RPMI7951 (cell line): ENCODE measurements at places on chromosomes 2 and 18. TPM values are rescaled to one million over a fixed set of nuclear protein-coding genes. Genes with fewer than 3 reads are reported as not detected.

TEKT4 gene
- total RNA-seq, result not detected in 2 replicates

MEIS1 gene
- 5.2 and 6.2 TPM in 2 replicates for total RNA-seq

CROCC2 gene
- total RNA-seq, result 0.12 TPM in 1 of 2 replicates, not detected in the other

LHCGR gene
- not detected in 2 replicates for total RNA-seq

TCF23 gene
- total RNA-seq, result not detected in 2 replicates

CRIM1 gene
- 35.1 and 44.2 TPM in 2 replicates for total RNA-seq

CASP10 gene
- 7.4 and 8.5 TPM in 2 replicates for total RNA-seq

LYG2 gene
- total RNA-seq, result not detected in 2 replicates

DNA sequence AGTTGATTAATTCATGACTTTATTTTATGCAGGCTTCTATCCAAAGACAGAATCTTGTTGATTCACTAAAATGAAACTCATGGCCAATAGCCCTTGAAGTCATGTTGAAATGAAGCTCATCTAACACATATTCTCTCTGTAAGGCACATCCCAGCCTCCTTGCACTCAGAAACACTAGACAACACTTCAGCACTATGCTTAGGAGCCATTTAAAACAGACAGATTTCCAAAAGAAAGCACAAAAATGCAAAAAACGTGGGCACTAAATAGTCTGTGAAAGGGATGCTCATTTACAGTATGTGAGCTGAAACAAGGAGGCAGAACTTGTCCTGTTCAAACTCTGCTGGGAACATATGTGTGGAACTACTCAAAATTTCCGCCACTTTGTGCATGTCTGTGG is 124.4 kb downstream of the MYCN start:
- DNase-seq, result no peak

DNA sequence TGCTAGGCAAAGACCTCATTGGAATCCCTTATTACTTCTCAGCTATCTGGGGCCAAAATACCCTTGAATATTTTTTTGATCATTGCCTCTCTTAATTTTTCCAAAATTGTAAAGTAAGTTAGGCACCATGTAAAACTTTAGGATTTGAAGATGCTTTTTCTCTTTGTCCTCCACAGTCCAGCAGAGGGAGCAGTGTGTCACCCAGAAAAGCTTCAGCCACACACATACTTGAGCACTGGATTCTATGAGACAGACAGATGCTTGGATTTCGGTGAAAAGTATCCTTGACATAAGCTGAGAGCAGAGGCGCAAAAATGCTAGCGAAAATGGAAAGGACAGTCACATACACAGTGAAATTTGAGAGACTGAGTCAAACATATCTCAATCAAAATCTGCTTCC is 74.7 kb upstream of the KCNJ3 start:
- peak; percentile 6 for DNase-seq

GRCh38 chr2:8543060-8543382 is 138.8 kb upstream of the ID2 start:
- DNase-seq, result no peak

- peak; percentile 33 for DNase-seq
Measured at GRCh38 chr18:62165583-62165982, 21.3 kb downstream of the PIGN start.

- DNase-seq, result no peak
Measured at GRCh38 chr2:78251708-78252107, 729.5 kb upstream of the LRRTM4 start.

GRCh38 chr2:30987566-30987965 is 150.7 kb downstream of the GALNT14 start:
- no peak for DNase-seq

GRCh38 chr18:32439802-32440201 is 30.9 kb downstream of the GAREM1 start:
- DNase-seq, result no peak

GRCh38 chr2:218375212-218375611 is 6.9 kb upstream of the SLC11A1 start:
- DNase-seq, result no peak

DNA sequence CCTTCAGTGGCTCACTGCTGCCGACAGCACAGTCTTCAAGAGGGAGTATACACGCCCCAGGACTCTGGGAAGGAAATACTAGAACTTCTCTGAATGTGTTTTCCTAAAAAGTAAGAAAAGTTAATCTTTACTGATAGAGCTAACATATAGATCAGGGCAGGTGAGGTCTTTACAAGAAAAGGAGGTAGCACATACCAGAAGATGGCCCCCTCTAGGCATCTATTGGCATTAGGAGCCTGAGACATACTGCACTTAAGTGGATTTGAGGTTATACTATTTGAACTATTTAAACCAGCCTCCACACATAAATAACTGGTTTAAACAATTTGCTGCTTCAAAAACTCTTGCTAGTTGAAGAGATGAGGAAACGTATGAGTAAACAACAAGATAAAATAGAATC is 406.1 kb downstream of the SETBP1 start:
- DNase-seq, result no peak

DNA sequence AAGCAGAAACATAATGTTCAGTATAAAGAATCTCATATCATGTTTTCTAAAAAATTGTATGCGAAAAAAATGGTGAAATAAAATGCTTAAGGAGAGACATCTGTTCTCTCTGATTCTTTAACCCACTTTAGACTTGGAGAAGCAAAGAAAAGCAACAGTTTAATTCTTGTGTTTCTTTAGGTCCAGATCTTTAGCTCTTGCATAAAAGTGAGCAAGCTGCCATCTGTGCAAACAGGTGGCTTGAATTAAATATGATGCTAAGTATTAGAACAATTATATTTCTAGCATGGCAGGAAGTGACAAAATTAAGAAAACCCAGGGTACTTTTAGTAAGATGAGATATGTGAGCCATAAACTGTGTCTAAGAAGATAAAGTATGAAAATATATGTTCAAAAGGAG is 1038.3 kb downstream of the DPP10 start:
- DNase-seq, result no peak

DNA sequence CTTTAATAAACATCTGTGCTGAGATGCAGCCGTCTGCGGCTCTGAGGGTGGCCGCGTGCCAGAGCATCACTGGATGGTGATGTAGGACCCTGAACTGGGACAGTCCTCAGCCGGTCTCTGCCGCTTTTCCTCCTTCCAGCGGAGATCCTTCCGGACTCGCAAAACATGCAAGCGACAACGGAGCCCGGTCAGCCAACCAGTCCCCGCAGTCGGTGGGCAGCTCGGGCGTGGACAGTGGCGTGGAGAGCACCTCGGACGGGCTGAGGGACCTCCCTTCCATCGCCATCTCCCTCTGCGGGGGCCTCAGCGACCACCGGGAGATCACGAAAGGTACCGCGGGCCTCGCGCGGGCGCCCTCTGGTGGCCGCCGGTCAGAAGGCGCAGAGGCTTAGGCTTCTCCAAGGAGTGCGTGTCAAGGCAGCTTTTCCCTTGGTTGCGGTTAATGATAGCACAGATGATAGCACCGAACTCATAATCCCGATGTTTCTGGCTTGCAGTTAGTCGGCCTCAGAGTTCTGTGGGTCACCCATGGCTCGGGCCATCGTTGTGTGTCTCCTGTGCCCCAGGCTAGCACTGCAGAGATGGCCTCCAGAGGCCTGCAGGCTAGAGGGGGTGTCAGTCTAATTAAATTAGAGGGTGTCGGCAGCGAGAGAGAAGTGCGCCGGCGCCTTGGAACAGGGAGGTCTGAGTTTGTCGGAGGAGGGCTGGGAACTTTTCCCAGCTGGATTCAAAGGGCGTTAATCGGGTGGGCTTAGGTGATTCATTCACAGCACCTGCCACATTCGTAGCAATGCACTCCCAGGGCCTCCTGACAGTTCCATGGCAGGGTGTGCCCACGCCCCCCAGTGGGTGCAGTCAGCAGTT is 38.5 kb downstream of the LPIN1 start:
- DNase-seq, result peak; percentile 37

DNA sequence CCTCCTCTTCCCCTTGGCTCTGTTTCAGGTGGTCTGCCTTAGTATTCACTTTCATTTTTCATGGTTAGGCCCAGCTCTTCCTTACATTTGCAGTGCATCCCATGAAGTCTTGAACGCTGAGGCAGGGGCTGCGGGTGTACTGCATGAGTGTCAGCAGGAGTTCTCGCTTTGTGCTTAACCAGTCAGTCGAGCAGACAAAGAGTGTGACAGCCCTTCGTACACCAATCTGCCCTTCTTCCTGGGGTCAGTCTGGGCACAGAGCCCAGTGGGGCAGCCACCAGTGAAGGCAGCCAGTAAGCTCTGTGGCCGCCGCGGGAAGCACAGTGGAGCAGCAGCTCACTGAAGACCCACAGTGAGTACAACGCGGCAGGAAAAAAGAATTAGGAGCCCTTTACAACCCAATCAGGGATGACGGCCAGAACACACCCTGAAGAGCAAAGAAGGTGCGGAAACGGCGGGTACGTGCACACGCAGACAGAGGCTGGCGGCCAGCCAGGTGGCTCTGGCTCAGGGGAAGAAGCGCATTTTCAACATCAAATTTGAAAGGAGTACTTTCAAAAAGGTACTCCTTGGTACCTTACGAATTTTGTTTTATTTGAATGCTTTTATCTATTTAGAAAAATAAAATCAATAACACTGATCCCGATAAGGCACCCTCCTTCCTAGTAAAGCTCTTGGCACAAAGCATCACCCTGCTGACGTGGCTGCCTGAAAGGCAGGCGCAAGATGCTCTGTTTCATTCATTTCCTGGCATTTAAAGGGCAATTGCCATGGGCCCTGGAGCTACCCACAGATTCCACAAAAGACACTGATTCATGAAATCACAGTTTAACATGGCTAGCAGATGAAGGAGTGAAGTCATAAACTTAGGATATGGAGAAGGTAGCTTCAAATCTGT is 47.0 kb upstream of the SEMA4C start:
- peak; percentile 86 for DNase-seq

DNA sequence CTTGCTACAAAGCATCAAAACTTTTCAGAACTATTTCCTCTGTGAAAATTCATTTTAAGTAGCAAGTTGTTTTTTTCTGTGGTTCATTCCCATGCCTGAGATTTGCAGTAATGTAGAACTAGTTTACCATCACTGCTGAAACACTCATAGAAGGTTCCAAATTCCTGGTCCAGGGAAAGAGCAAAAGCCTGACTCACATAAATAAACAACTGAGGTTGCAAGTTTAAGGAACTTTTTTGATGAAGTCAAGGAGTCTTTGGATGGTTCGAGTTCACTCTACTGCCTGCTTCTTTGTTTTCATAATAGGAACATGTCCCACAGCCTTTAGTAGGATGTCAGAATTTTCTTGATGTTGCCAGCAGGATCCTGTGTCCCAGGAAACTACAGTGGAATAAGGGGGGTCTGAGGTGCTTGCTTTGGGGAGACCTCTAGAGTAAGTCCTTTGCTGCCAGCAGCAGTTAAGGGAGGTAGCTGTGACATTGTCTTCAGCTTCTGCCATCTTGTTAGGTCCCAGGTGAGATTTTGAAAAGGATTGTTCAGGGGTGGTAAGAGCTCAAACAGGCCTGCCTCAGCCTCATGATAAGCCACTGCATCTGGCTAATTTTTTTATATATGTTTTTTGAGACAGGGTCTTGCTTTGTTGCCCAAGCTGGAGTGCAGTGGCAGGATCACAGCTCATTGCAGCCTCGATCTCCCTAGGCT is 43.9 kb downstream of the ACSL3 start:
- DNase-seq, result peak; percentile 29

DNA sequence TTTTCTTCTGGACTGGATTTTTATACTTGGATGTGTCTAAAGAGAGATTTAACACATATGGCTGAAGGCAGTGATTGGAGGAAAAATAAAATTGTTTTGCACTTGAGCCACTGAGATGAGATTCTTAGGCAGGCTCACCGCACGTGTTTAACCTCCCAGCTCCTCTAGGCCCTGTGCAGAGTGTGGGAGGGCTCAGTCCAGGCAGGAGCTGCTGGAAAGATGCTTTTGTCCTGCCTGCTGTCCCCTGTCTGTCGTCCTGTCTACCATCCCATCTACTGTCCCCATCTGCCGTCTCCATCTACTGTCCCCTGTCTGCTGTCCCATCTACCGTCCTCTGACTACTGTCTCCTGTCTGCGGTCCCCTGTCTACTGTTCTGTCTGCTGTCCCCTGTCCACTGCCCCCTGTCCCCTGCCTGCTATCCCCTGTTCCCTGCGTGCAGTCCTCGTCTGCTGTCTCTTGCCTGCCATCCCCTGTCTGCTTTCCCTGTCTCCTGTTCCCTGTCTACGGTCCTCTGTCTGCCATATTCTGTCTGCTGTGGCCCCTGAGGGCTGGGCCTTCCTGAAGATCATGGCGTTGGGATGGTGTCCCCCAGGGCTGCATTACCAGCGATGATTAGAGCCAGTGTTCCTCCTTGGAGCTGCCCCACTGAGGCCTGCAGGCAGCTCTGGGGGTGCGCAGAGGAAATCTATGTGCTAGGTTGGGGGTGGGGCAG is 43.7 kb upstream of the HS6ST1 start:
- no peak for DNase-seq

- DNase-seq, result no peak
Measured at GRCh38 chr2:142144547-142144946, 13.7 kb upstream of the LRP1B start.

DNA sequence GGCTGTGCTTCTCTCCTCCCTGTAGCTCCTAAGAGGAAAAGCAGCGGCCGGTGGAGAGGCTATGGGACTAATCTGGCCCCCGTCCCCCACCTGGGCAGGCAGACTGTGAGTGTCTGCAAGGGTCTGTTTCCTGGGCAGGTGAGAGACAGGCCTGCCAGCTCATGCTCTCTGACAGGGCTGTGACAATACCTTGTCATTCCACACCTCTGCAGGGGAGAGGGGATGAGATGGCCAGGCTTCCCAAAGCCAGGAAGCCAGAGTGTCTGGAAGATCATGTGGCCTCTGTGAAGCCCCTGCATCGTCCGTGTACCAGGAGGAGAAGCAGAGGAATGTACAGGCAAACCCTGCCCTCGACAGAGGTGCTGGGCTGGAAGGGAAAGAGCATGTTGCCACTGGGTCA is 142.5 kb upstream of the GATA6 start:
- no peak for DNase-seq

GRCh38 chr2:41169744-41170143 is 717.9 kb upstream of the SLC8A1 start:
- no peak for DNase-seq

DNA sequence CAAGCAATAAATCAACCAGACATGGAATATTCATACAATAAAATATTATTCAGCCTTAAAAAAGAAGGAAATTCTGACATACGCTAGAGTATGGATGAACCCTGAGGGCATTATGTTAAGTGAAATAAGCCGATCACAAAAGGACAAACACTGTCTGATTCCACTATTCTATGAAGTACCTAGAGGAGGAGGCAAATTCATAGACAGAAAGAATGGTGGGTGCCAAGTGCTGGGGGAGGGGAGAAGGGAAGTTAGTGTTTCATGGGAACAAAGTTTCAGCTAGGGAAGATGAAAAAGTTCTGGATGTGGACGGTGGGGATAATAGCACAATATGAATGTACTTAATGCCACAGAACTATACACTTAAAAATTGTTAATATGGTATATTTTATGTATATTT is 19.8 kb downstream of the SMAD7 start:
- DNase-seq, result no peak

DNA sequence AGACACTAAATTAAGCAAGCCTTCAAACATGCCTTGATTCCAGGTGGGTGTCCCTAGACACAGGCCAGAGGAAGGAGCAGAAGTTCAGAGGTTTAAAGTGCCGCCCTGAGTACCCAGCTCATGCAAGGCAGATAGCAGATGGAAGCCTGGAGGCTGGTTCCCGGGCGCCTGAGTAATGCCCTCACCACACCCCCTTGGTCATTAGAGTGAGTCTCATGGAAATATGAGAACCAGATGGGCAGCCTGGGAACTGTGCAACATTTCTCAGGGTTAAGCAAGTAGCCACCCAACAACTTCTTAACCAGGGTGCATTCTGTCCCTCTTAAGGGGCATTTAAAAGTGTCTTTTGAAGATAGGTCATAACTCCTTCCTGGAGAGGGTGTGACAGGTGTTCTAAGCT is 44.1 kb downstream of the TGFA start:
- DNase-seq, result peak; percentile 59
